CD4-positive, alpha-beta T cell (primary cell): ENCODE measurements at places on chromosomes 3 and 15.
A peak's percentile ranks its signal among the peaks of the same experiment; 100 is the strongest.

DNA sequence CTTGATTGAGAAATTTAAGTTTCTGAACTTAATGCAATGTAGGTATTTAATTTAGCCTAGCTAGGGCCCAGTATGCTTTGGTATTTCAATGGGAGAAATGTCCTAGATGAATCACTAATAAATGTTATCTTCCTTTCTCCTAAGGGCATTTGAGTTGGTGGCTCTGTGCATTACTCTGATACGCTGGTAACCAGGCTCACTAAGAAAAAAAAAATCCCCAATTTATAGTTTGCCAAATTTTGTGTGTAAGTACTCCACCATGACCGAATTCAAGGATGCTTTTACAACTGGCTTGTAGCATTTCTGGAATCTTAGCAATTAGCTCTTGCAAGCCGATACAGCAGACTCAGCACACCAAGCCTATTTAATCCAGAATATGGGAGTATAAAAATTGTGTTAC lies 94.6 kb upstream of the LPP start:
- no peak for DNase-seq

- DNase-seq = no peak
Measured at GRCh38 chr15:41354371-41354770, 21.7 kb downstream of the NUSAP1 start.

DNA sequence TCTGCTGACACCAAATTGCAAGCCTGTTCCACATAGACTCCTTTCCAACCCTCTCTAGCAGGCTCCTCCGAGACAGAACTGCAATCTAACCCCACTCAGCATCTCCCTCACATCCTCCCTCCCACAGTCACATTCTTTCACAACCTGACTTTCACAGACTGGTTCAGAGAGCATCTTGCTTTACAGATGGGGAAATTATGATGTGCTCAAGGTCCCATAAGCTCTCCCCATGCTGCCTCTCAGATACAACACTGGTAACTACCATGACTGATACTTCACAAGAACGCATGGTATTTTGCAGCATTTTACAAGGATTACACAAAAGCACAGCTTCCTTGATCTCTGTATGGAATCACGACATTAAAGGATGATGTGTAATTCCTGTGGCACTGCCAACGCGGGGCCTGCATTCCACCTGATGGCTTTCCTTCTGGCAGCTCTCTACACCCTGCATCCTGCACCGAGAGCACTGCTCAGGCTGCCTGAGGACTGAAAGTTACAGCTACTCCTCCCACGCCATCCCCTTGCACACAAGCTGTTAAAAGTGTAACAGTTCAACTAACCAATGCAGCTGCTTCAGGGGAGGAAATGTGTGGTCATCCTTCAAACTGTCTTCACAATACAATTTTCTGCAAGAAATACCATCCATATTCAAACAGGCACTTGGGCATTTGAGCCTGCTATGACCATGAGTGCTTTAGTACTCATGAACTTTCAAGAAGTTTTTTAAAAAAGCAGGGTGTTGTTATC lies 27.6 kb downstream of the TBC1D2B start:
- peak; percentile 64 for DNase-seq

DNA sequence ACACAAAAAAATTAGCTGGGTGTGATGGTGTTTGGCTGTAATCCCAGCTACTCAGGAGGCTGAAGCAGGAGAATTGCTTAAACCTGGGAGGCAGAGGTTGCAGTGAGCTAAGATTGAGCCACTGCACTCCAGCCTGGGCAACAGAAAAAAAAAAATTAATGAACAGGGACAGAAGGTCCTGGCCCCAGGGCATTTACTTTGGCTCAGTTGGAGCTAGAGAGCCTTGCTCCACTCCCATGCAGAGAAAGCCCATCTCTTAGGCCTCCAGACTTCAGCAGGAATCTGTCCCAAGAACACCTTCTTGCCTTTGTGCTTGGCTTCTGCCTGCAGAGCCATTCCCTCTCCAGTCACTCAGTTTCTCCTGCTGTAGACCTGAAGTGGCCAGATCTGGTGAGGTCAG lies 8.7 kb downstream of the KLHDC8B start:
- no peak for DNase-seq

- no peak for DNase-seq
Measured at GRCh38 chr3:123949641-123950040, 11.4 kb downstream of the CCDC14 start.

DNA sequence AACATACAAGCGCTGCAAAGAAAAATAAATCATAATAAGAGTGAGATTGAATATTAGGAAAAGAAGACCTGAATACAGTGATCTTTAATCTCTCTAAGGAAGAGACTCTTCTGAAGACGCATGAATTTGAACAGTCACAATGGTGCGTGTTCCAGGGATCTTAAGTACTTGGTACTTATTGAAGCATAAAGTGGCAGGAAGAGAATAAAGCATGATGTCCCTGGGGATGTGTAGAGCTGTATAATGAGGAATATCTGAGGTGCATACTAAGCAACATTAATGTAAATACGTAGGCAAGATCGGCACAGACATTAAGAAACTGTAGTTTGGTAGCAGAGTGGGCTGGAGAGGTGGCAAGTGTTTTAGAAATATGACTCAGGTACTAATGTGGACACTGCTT lies 246.2 kb upstream of the MCTP2 start:
- no peak for DNase-seq
